Mesenchymal stem cell (in vitro differentiated cells and primary cell): ENCODE measurements at places on chromosomes 12 and 14.

- H3K4me1 ChIP-seq, result peaks cover 6% of the 10 kb centered on the region
- no peak for DNase-seq
- no peak overlapping the region for H3K27ac ChIP-seq
- no peaks in the 10 kb centered on the region for H3K36me3 ChIP-seq
- no peak overlapping the region for H3K4me3 ChIP-seq
Observed at GRCh38 chr12:57044468-57044867, 5.5 kb downstream of the MYO1A start.

DNA sequence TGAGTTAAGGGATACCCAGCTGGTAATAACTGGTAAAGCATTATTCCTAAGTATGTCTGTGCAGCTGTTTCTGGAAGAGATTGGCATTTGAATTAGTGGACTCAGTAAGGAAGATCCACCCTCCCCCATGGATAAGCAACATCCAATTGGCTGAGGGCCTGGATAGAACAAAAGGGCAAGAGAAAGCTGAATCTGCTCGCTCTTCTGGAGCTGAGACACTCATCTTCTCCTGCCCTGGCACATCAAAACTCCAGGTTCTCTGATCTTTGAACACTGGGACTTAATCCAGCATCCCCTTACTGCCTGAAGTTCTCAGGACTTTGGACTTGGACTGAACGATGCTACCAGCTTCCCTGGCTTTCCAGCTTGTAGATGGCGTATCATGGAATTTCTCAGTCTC lies 63.1 kb upstream of the CNOT2 start:
- DNase-seq, result no peak
- no peak overlapping the region for H3K27ac ChIP-seq
- no peak overlapping the region for H3K4me3 ChIP-seq
- no peaks in the 10 kb centered on the region for H3K27me3 ChIP-seq
- no peaks in the 10 kb centered on the region for H3K36me3 ChIP-seq

- no peaks in the 10 kb centered on the region for H3K27me3 ChIP-seq
- H3K36me3 ChIP-seq, result peaks cover 45% of the 10 kb centered on the region
- no peaks in the 10 kb centered on the region for H3K4me1 ChIP-seq
- H3K27ac ChIP-seq, result no peak overlapping the region
- DNase-seq, result no peak
Observed at GRCh38 chr12:70241845-70242244, 1.4 kb upstream of the CNOT2 start.

- no peak overlapping the region for H3K27ac ChIP-seq
- H3K36me3 ChIP-seq, result no peaks in the 10 kb centered on the region
- H3K27me3 ChIP-seq, result peaks cover 72% of the 10 kb centered on the region
- no peak for DNase-seq
Observed at GRCh38 chr12:5023842-5024241, 19.8 kb upstream of the KCNA5 start.

- H3K27ac ChIP-seq, result peak overlapping the region; percentile 35
- DNase-seq, result no peak
- peaks cover 33% of the 10 kb centered on the region for H3K36me3 ChIP-seq
- H3K4me3 ChIP-seq, result no peak overlapping the region
- no peaks in the 10 kb centered on the region for H3K27me3 ChIP-seq
Observed at GRCh38 chr14:74835645-74836250, 40.2 kb downstream of the PROX2 start.

DNA sequence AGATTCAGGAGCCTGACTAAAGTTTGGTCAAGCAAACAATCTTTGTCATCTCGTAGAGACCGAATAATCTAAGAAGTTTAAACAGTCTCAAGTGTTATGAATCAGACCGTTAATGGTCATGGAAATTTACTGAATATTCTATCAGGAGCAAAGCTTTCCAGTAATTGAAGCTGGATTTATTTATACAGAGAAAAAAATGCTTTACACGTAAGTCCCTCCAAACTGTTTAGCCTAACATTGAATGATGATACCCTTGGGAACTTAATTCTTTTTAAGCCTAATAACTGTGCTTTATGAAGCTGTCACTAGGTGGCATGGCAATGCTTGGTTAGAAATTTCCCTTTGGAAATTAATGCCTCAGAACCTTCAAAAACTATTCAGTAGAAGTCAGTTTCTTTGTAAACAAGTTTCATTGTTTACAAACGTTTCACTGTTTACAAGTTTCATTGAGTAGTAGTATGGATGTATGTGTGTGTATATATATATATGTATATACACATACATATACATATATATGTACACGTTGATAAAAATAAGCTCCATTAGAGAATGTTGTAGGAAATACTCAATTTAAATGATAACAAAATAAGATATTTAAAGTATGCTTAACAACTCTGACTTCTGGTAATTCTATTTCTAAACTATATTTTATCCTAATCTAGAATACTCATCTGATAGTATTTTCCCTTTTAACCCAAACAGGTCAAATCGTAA lies 32.1 kb downstream of the DEPDC4 start:
- no peak overlapping the region for H3K27ac ChIP-seq
- no peaks in the 10 kb centered on the region for H3K36me3 ChIP-seq
- peak; percentile 89 for DNase-seq
- no peaks in the 10 kb centered on the region for H3K27me3 ChIP-seq
- H3K4me1 ChIP-seq, result no peaks in the 10 kb centered on the region
- peak overlapping the region; percentile 66 for H3K4me3 ChIP-seq

DNA sequence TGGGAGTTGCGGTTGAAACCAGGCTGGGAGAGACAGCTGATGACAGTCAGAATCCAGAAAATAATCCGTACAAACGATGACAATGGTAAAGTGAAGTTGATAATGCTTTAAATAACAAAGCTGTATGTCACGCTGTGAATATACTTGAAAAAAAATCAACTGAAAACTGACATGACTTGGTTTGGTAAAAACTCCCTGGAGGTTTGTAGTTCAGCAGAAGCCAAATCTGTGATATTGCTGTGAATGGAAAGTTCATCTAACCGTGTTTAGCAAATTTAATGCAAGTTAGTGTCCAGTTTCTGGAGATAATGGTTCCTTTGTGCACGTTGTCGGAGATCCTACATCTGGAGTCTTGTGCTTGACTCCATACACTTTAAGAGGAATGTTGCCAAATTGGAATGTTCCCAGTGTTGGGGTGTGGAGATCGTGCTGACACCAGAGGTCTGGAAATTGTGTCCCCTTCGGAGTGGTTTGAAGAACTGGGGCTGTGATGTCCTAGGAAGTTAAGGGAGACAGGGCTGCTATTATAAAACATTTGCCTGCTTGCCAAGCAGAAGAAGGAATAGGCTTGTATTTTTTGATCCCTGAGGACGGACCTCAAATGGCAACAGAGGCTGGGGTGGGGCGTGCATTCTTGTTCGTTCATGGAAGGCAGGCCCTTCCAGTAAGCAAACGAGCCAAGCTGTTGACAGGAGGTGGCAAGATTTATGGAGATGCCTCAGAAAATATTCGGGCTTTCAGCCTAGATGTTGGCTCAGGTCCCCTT lies 30.6 kb downstream of the PPFIBP1 start:
- peak; percentile 57 for DNase-seq
- H3K27me3 ChIP-seq, result no peaks in the 10 kb centered on the region
- H3K4me3 ChIP-seq, result no peak overlapping the region
